ENCODE measurements at places on chromosomes 16 and 17.

GRCh38 chr17:16529906-16530305 is 37.9 kb upstream of the LRRC75A start:
- DNase-seq: no peak
- H3K4me1 ChIP-seq: no peaks in the 10 kb centered on the region
- H3K27ac ChIP-seq: no peak overlapping the region
- H3K27me3 ChIP-seq: no peaks in the 10 kb centered on the region

DNA sequence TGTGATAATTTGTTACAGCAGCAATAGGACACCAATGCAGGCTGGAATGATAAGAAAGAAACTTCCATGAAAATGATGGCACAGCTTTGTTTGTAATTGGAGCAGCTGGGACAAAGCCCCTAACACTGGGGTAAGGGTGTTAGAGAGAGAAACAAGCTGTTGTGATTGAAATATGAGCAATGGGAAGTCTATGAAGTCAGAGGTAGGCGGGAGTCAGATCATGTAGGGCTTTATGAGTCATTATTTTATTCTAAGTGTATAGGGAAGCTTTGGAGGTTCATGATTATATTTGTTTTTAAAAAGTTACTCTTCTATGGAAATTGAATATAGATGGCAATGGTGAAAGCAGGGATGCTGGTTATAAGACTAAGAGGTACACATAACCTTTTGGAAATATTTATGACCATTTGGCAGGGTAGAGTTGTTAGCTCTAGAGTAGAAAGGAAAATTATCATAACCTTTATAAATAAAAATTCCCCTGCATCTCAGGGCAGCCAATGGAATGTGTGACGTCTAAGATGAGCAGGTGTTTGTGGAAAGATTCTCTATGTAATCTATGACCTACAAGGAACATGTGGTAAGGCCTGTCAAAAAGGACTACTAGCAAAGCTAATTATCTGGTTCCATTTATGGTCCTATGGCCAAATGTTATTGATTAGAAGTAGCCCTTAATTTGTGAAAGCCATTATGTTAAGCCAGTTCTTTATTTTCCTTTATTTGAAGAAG is 85.6 kb downstream of the KCNJ2 start:
- H3K27ac ChIP-seq: no peak overlapping the region
- H3K36me3 ChIP-seq: no peaks in the 10 kb centered on the region
- no peak overlapping the region for H3K4me3 ChIP-seq
- no peak for DNase-seq
- no peaks in the 10 kb centered on the region for H3K4me1 ChIP-seq
- H3K27me3 ChIP-seq: no peaks in the 10 kb centered on the region

GRCh38 chr16:71700831-71701230 is 23.7 kb downstream of the PHLPP2 start:
- H3K36me3 ChIP-seq: no peaks in the 10 kb centered on the region
- no peak overlapping the region for H3K27ac ChIP-seq
- DNase-seq: no peak
- H3K4me1 ChIP-seq: no peaks in the 10 kb centered on the region
- no peaks in the 10 kb centered on the region for H3K27me3 ChIP-seq

DNA sequence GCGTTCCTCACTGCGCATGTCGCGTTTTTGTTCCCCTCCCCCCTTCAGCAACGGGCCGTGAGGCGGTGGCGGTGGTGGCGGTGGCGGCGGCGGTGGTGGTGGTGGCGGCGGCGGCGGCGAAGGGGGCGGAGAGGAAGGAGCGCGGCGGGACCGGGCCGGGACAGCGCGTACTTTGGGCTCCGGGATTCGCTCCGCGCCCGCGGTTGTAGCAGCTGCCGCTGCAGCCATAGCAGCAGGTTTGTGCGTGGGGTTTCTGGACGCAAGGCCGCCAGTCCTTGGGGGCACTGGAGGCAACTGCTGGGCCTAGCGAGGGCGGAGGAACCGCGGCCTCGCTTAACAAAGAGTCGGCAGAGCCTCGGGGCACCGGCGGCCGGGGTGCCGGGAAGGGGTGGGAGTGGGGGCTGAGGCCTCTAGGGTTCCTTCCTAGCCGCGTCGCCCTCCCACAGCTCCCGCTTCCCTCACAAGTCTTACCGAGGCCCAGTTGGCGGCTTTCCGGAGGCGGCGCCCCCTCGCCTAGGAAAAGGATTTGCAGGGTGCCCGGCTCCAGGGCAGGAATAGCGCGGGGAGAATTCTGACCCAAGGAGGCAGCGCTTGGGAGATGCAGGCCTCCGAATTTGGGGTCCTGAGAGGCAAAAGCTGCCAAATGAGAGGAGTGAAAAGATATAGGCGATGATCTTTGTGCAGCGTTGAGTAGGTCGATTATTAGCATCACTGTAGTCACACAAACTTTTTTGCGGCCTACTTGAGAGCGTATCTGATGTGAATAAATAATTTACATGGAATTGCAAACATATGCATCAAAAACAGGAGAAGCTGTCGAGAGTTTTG is at the start of gene DDX42:
Gene DDX42 (plus strand): TSS at position 30 of the 828 bp plus-strand sequence. CDS start 12,880 bp downstream, outside the sequence.
- peak within 1 kb of the TSS; percentile 98 for H3K27ac ChIP-seq
- H3K4me1 ChIP-seq: peaks cover 8% of the 10 kb centered on the region
- no peaks in the 10 kb centered on the region for H3K36me3 ChIP-seq
- no peaks in the 10 kb centered on the region for H3K27me3 ChIP-seq
- peak; percentile 83 for DNase-seq
- H3K4me3 ChIP-seq: peak within 1 kb of the TSS; percentile 73

DNA sequence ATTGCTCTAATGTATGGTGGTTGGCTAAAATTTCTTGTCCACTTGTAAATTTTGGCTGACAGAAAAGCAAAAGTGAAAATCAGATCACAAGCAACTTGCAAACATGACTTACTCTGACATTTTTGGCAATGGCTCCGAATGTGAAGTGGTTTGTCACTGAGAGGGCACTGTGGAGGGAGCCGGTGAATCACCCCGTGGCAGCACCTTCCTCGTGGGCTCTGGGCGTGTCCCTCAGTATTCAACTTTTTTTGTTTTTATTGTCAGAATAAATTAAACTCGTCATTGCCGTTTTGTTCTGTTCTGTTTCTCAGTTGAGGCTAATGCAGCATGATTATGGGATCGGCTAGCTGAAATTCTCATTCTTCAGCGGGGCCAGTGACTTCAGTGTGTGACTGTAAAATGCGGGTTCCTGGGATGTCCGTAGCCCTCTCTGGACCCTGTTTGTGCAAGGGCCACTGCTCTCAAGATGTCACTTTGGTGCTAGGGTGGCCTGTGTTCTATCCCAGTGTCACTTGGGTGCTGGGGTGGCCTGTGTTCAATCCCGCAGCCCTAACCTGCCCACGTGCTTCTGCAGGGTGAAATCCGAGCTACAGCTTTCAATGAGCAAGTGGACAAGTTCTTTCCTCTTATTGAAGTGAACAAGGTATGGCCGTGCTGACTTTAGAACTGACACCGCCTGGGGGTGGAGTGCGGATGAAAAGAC is 48.8 kb downstream of the RPA1 start:
- H3K36me3 ChIP-seq: peaks cover 12% of the 10 kb centered on the region
- H3K27ac ChIP-seq: no peak overlapping the region
- H3K4me1 ChIP-seq: no peaks in the 10 kb centered on the region

DNA sequence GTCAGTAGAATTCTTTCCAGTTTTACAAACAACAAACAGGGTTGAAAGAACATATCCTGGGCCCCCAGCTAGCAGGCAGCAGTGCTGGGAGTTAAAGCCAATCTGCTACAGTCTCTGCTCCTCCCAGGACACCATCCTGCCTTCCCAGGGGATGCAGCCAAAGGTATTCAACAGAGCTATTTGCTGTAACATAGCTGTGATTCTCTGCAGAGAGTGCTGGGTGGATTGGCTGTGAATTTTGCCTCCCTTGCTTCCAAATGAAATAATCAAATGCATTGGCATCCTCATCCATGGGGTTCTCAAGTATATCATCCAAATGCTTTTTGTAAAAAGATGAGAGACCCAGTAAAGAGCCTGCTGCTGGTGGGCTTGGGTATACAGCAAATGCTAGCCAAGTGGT is 124.3 kb downstream of the NPIPB5 start:
- no peaks in the 10 kb centered on the region for H3K4me1 ChIP-seq
- H3K4me3 ChIP-seq: no peak overlapping the region

- no peak overlapping the region for H3K27ac ChIP-seq
- H3K4me3 ChIP-seq: no peak overlapping the region
- no peaks in the 10 kb centered on the region for H3K36me3 ChIP-seq
- no peaks in the 10 kb centered on the region for H3K27me3 ChIP-seq
These were observed 250.6 kb upstream of the SALL1 start for GRCh38 chr16:51401673-51402072.

GRCh38 chr17:75540923-75541503 is 15.5 kb downstream of the LLGL2 start:
- no peak for DNase-seq
- no peaks in the 10 kb centered on the region for H3K4me1 ChIP-seq
- no peaks in the 10 kb centered on the region for H3K27me3 ChIP-seq
- H3K36me3 ChIP-seq: no peaks in the 10 kb centered on the region

DNA sequence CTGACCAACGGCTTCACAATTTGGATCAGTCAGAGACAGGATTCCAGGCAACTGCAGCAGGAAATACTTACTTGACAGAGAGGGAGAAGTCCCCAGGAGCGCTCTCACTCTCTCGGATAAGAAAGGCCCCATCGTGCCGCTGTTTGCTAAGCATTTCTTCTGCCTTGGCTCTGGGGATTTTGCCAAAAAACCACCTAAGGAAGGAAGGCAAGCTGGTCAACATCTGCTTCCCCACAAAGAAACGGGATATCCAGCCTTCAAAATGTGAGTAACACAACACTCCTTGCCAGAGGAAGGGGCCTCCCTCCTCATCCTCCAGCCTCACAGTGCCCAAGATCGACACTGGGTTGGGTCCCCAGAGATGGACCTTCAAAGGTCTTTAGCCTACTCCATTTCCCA is 36.6 kb upstream of the SLC25A19 start:
- no peaks in the 10 kb centered on the region for H3K27me3 ChIP-seq
- H3K36me3 ChIP-seq: no peaks in the 10 kb centered on the region
- H3K27ac ChIP-seq: peak overlapping the region; percentile 2
- H3K4me3 ChIP-seq: no peak overlapping the region
- DNase-seq: no peak

GRCh38 chr16:87790292-87791100 is 24.7 kb upstream of the KLHDC4 start:
- no peak for DNase-seq
- H3K36me3 ChIP-seq: no peaks in the 10 kb centered on the region
- H3K4me3 ChIP-seq: no peak overlapping the region
- no peaks in the 10 kb centered on the region for H3K4me1 ChIP-seq

- no peaks in the 10 kb centered on the region for H3K27me3 ChIP-seq
- no peaks in the 10 kb centered on the region for H3K36me3 ChIP-seq
- H3K4me1 ChIP-seq: no peaks in the 10 kb centered on the region
- DNase-seq: no peak
These were observed 74.4 kb downstream of the COX10 start for GRCh38 chr17:14143688-14144087.

Measured in breast epithelium (tissue), 4 donors.